Activated T-cell treated with anti-CD3 and anti-CD28 coated beads for 4 hours (primary cell): ENCODE measurements at places on chromosomes 16 and 17.
A peak's percentile ranks its signal among the peaks of the same experiment; 100 is the strongest.

DNA sequence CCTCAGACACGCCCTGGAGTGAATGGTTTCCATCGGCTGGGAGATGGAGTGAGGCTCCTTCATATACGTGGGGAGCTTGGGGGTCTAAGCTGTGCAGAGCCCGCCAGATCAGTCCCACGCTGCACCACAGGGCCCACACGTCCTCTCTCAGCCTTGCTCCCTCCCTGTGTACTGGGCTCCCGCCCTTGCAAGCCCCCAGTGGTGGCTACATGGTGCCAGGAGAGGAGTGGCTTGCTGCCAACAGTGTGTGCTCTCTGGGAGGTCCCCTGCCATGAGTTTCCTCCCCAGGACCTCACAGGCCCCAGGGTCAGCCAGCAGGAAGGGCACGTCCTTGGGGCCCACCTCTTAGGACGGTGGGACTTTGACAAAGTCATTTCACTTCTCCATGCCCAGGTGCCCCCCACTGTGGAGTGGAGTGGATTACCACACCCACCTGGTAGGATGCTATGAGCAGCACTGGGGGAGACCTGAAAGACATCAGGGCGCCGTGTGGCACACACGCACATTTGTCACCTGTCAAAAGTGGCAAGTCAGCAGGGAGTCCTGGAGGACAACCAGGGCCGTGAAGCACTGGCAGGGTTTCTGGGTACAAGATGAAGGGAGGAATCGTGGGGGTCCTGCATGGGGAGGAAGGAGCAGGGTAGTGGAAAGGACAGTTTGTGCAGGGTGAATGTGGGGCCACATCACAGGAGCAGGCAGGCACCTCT lies 13.7 kb downstream of the SLC5A10 start:
- no peak for DNase-seq

DNA sequence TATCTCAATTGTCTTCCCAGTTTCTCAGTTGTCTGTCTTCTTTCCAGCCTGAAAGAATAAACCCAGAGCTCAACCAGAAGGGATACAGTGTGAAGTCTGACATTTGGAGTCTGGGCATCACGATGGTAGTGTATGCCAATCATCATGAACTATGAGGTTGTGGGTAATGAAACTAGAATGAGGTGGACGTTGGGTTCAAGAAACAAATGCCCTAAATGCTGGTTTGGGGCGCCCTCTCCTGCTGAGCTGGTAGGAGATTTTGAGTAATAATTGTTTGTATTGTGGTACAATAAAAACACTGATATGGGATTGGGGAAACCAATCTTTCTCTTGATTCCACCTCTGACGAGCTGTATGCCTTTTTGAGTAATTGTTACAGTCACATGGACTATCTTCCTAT lies 110.4 kb downstream of the MAP2K6 start:
- no peak for DNase-seq

- DNase-seq, result no peak
Measured at GRCh38 chr16:28092721-28093384, 29.3 kb upstream of the GSG1L start.

GRCh38 chr17:63150994-63151464 lies 185.0 kb downstream of the TANC2 start:
- DNase-seq, result no peak

DNA sequence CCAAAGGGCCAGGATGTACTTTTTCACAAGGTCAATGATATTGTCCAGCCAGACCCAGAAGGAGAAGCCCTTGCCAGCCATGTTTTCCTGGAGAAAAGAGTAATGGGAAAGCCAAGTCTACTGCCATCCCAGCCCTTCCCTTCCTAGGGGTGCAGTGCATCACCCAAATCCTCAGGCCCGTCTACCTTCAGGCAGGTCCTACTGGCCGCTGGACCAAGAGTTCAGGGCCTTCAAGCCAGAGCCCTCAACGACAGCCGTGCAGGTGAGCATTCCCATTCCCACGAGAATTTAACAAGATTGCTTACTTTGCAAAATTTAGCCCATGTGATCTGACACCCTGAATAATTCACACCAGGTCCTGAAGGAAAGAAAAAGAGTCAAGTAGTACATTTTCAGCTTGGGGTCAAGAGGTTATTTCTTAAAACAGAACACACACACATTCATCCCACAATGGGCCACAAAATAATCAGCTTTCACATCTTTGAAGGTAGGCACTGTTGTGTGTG lies 35.0 kb downstream of the STAT5A start:
- no peak for DNase-seq

- DNase-seq, result no peak
Measured at GRCh38 chr16:58937661-58938060, 203.5 kb upstream of the GOT2 start.

DNA sequence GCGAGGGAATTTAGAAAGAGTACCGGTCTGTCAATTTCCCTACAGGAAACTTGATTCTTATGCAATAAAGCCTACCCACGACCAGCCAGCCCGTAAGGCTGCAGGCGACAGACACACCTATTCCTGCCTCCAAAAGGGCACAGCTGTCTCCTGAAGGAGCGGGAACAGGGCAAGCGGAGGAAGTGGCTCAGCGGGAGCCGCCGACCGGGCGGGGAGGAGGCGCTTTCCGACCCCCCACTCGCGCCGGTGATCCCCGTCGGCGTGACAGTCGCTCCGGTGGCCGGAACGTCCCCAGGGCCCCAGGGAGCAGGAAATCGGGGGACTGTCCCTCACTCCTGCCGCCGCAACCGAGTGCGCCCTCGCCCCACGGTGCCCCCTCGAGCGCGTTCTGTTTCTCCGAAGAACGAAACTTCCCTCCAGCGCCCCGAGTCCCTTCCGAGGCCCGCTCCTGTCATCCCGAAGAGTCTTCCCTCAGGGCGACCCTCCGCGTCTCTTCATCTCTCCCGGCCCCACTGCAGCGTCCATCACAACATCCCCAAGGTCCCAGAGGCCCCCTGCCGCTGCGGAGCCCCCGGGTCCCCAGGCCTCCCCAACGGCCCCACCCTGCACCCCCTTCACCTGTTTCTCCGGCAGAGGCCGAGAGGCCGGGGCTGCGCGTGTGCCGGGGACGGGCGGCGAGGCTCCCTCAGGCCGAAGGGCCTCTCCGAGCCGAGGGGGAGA lies 421 bp downstream of the STAT3 start:
- no peak for DNase-seq

DNA sequence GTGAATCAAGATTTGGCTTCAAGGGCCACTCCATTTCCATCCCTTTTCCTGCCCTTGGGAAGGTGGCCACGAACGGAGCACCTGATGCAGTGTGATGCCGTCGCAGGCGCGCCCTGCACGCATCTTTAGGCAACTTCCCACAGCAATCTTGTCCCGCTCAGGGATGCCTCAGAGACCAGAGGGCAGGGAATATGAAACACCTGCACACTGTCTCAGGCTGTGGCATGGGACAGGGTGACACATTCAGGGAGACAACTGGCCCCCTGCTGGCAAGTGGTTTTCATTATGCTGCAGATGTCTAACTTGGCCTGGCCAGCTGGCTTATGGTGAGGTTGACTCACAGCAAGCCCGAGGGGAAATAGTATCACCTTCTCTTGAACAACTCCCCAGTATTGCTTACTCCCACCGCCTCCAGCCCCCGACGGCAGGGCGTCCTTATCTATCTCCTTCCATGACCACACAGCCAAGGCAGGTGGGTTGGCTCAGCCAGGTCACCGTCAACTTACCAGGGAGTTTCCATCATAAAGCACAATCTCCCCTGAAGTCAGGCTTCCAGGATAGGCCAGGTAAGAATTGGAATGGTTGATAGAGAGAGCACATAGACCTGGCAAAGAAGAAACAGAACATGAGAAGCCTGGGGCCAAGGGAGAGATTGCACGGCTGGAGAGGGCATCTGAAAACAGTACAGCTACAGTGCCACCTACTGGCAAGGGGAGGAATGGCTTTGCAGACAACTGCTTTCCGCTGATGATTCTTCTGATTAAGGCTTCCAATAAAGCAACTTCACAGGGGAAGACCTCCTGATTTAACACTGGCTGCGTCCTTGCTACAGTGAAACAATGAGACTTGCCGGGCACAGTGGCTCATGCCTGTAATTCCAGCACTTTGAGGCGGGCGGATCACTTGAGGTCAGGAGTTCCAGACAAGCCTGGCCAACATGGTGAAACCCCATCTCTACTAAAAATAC lies 21.1 kb downstream of the WIPI1 start:
- peak; percentile 85 for DNase-seq

GRCh38 chr16:53041320-53042051 lies 11.2 kb downstream of the CHD9NB start:
- no peak for DNase-seq

- no peak for DNase-seq
Measured at GRCh38 chr17:73302189-73302588, 9.6 kb downstream of the CDC42EP4 start.

- no peak for DNase-seq
Measured at GRCh38 chr17:19753661-19754463, 5.8 kb upstream of the ALDH3A1 start.

GRCh38 chr16:8199390-8199789 lies 390.9 kb downstream of the TMEM114 start:
- no peak for DNase-seq
